ENCODE measurements at places on chromosomes 11 and 22.

- no peak for DNase-seq
Observed at GRCh38 chr11:126638648-126639047, 283.2 kb downstream of the ST3GAL4 start.

DNA sequence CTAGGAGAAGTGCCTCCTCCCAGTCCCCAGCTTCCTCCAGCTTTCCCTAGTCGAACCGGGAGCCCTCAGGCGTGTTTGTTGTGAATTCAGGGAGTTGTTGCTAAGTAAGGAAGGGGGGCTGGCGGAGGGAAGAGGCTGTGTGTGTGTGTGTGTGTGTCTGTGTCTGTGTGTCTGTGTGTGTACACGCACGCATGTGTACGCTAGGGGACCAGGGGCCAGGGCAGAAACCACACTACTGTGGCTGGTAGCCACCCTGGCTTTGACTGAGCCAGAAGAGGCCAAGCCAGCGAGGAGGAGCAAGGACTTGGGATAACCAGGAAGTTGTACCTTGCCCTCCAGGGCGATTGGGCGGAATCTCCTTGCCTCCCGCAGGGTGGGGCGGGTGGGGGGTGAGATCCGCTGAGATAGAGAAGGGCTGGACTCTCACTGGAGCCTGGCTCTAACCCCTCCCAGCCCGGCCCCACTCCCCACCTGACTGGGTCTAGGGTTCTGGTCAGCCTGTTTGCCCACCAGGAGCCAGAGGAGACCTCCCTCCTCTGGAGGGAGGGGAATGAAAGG is 7.5 kb downstream of the BCL9L start:
- DNase-seq = peak; percentile 31

DNA sequence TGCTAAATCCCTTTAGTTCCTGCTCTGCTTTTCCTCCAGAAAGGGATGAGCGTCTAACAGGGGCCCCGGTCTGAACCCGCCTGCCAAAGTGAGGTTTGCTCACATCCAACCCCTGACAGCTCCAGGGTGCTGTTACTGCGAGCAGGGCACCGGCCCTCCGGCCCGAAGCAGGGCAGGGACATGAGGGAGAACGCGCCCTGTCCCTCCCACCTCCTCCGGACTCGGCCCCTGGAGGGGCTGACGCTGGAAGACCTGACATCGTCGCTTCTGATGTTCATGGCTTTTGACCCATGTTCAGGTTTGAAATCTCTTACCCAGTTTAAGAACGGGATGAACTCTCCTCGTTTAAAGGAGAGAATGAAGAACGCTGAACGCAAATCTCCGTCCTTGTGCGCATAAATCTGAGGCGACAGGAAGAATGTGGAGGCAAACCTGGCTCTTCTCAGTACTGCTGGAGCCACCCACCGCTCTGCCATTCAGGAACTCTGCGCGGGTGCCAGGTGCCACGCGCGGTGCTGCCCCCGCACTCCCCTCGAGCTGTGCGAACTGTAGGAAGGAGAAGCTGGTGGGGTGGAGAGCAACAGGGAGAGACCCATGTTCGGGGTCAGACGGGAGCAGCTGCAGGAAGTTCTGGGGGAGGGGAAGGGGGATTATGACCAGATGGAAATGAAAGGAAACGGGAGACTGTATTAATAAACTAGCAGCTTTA is 826 bp upstream of the EEF1G start:
- DNase-seq = no peak

GRCh38 chr11:75031224-75031753 is 42.6 kb downstream of the NEU3 start:
- DNase-seq = no peak

DNA sequence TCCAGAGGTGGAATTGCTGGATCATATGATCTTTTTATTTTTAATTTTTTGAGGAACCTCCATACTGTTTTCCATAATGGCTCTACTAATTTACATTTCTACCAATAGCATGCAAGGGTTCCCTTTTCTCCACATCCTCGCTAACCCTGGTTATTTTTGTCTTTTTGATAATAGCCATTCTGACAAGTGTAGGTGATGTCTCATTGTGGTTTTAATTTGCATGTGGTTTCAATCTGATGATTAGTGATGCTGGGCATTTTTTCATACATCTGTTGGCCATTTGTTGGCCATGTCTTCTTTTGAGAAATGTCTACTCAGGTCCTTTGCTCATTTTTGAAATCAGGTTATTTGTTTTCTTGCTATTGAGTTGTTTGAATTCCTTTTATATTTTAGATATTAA is 15.4 kb upstream of the OR4D5 start:
- no peak for DNase-seq

DNA sequence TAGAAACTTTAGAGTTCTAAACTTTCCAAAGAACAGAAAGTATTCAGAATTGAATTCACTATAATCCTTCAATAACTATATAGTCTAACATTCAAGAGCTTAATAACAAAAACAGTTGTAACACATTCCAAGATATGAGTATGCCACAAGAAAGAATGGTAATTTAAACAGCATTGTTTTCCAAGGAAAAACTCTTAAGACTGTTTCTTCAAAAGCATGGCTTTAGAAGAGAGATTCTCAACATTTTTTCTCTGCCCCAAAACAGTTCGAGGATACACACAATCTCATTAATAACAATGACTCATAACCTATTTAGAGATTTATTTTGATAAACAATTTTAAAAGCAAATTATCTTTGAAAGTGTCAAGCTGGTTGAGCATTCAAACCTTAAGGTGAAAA is 16.7 kb upstream of the ARHGAP32 start:
- no peak for DNase-seq

- DNase-seq = no peak
Observed at GRCh38 chr11:128448200-128448886, 139.0 kb downstream of the ETS1 start.

GRCh38 chr11:69447786-69448185 is 33.7 kb upstream of the LINC01488 start:
- no peak for DNase-seq

DNA sequence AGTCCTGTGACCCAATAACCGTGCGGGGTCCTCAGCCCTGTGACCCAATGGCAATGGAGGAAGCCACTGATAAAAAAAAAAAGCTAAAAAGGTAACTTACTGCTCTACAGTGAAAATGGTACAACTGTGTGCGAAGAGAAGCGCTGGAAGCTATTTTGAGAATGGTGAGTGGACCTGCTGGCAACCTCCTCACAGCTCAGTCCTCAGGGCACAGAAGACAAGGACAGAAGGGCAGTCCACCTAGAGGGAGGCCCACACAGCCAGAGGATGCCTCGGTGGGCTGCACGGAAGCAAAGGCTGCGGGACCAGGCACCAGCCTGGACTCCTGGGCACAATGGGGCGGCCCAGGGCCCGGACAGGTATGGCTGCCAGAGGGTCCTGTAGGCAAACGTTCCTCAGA is 35.6 kb downstream of the BRD1 start:
- DNase-seq = no peak

DNA sequence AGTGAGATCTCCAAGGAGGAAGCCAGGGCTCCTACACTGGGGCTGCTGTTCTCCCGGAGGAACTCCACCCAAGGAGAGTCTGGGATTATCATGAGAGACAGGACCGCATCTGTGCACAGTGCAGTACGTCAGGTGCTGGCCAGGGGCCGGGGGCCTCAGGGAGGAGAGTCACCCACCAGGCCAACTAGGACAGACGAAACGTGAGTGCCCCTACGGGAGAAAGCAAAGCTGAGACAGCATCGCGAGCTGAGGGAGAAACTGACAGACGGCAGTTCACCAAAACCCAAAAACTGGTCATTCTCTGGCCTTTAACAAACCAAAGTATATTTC is 273.4 kb downstream of the BRD1 start:
- no peak for DNase-seq

DNA sequence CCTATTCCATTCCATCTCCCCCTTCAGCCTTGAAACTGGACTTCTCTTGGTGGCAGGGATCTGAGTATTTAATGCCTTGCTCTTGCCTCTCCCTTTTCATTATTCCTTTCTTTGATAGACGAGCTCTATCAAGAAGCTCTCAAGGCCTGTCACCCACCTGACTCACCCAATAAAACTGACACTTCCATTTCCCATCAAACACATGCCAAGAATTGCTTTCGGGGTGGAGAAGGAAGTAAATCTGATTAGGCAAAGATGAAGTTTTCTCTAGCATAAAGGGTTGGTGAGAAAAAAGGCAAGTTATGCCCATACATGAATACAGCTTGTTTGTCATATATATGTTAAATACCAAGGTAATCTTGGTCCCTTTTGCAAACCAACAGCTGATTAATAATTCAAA is 34.9 kb upstream of the MYEOV start:
- no peak for DNase-seq

GRCh38 chr11:1761857-1762536 is 1.7 kb downstream of the CTSD start:
- DNase-seq = no peak

- no peak for DNase-seq
Observed at GRCh38 chr11:116231543-116231942, 541.2 kb downstream of the BUD13 start.

- DNase-seq = peak; percentile 83
Observed at GRCh38 chr11:61532134-61533038, 23.8 kb downstream of the LRRC10B start.

DNA sequence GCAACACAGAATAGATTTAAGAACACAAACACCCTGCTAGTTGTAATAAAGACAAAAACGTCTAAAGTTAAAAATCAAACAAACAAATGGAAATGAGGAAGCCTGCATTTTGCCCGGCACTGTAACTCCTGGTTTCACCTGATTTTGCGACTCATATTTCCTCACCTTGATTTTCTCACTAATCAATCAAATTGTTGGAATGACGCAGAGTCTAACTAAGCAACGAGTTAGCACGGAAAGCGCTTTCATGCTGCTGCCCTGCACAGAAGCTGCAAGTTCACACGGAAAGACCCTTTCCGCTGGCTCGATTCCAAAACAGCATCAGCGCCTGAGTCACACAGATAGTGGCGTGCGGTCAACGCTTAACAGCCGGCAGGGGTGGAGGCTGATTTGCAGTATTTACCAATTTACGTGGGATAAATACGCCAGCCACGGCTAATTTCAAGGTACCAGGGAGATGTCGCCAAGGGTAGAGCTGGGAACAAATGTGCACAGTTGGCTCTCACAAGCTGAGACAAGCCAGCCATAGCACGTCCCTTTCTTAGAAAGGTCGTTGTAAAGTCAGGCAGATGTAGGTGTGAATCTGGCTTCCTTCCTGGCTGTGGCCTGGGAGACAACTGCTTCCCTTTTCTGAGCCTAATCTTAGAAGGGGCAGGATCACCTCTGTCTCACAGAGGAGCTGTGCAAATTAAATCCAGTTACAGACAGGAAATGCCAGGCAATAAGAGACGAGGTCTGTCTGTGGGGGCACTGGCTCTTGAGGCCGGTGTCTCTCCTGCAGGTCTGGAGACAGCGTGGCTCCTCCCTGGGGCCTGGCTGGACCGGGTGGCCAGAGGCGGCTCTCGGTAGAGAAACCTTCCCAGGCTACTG is 76.9 kb upstream of the TTLL12 start:
- peak; percentile 68 for DNase-seq

GRCh38 chr11:63991558-63991957 is 5.3 kb downstream of the OTUB1 start:
- DNase-seq = no peak

GRCh38 chr11:75298191-75298975 is 53.1 kb downstream of the ARRB1 start:
- no peak for DNase-seq

- DNase-seq = no peak
Observed at GRCh38 chr11:73636249-73636648, 10.1 kb upstream of the PLEKHB1 start.

DNA sequence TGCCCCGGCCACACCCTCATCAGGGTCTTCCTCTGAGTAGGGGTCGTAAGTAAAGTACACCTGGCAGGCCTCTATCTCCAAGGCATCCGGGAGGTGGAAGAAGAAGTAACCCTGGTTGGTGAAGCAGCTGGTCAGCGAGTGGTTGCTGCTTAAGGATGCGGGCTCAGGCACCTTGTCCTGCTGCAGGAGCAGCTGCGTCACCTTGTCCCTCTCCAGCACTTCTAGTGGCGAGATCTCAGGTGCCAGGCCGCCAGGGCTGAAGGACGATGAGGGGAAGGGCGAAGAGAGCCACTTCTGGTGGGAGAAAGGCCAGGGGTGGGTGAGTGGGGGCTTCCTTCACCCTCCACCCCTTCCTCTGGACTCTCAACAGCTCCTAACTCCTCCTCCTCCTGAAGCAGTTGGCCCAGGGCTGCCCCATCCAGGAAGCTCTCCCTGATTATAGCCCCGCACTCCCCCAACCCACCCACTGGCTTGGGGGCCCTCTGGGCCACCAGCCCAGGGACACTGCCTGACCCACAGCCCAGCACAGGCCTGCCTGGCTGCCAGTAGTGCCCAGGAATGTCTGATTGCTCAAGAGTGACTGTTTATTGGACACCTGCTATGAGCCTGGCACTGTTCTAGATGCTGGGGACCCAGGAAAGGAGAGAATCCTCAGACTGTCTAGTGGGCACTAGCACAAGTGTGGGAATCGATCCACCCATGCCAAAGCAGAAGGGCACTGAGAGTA is 19.2 kb upstream of the TMPRSS6 start:
- DNase-seq = no peak

GRCh38 chr22:48942698-48943566 is 884.7 kb downstream of the BRD1 start:
- no peak for DNase-seq

- DNase-seq = no peak
Observed at GRCh38 chr22:25136953-25137576, 62.6 kb upstream of the CRYBB3 start.

- DNase-seq = no peak
Observed at GRCh38 chr11:15935373-15935772, 421.0 kb downstream of the SOX6 start.

DNA sequence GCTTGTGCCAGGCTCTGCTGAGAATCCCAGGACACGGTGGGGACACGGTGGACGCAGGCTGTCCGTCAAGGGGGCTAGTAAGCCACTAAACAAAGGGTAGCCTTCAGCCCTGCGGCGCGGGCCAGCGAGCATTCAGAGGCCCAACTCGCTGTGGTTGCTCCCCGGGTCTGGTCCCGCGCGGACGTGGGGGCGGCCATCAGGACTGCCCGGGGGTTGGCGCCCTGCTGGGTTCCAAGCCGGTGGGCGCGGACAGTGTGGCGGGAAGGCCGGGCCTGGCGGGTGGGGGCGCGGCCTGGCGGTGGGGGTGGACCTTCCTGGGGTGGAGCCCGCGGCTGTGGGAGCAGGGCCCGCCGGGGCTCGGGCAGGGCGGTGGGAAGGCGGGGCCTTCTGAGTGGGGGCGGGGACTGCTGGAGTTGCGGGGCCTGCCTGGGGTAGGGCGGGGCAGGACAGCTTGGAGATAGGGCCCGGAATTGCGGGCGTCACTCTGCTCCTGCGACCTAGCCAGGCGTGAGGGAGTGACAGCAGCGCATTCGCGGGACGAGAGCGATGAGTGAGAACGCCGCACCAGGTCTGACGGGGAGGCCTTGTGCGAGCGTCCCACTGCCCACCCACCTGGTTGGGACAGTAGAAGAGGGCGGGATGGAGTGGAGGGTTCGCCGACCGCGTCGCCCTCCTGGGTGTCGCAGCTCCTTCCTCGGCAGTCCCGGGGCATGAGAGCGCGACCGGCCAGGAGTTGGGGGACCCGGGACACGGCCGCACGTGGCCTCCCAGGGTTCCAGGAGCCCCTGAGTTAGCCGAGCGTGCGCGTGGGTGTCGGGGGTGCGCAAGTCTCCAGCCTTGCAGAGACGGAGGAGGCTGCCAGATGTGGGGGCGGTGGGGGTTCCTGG is at the start of gene SERHL2:
Gene SERHL2, plus strand, starts transcription at position 482 of the 887 bp plus-strand sequence. Its CDS starts 65 bp downstream, at position 547.
- DNase-seq = peak; percentile 86

GRCh38 chr11:17375547-17375946 is 12.9 kb downstream of the KCNJ11 start:
- DNase-seq = no peak

Data from HEK293T (cell line).